ENCODE measurements at places on chromosomes 16 and 17.
A peak's percentile ranks its signal among the peaks of the same experiment; 100 is the strongest.

- peak; percentile 37 for DNase-seq
These were observed 5.2 kb downstream of the AXIN2 start for GRCh38 chr17:65556014-65556909.

DNA sequence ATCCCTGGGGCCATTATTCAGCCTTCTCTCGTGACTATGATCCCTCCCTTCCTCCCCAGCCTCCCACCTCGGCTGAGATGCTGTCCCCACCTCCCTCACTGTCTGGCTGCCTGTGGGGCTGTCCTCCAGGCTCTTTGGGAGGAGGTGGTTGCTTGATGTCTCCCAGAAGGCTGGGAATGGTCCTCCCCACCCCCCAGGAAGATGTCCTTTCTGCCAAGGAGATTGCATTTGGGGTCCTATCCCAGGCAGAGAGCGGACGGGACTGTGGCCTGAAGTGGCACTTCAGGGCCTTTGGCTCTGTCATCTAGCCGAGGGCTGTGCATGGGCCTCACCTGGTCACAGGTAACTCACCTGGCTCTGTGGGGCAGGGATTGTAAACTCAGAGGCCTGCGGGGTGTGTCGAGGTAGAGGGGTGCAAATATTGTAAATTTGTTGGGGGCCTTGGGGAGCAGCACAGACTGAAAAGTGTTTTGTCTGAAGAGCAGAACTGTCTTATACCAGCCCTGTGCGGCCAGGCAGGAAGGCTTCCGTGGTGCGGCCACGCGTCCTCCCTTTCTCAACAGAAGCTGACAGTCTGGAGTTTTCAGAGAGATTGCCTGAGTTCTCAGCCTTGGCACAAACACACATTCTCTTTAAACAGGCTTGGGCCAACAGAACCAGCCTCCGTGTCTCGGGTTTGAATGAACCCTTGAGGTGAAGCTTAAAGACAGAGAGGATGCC, 177.9 kb downstream of the SEC14L1 start:
- peak; percentile 57 for DNase-seq

DNA sequence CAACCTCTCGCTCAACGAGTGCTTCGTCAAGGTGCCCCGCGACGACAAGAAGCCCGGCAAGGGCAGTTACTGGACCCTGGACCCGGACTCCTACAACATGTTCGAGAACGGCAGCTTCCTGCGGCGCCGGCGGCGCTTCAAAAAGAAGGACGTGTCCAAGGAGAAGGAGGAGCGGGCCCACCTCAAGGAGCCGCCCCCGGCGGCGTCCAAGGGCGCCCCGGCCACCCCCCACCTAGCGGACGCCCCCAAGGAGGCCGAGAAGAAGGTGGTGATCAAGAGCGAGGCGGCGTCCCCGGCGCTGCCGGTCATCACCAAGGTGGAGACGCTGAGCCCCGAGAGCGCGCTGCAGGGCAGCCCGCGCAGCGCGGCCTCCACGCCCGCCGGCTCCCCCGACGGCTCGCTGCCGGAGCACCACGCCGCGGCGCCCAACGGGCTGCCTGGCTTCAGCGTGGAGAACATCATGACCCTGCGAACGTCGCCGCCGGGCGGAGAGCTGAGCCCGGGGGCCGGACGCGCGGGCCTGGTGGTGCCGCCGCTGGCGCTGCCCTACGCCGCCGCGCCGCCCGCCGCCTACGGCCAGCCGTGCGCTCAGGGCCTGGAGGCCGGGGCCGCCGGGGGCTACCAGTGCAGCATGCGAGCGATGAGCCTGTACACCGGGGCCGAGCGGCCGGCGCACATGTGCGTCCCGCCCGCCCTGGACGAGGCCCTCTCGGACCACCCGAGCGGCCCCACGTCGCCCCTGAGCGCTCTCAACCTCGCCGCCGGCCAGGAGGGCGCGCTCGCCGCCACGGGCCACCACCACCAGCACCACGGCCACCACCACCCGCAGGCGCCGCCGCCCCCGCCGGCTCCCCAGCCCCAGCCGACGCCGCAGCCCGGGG, 1.3 kb downstream of the FOXC2 start:
- DNase-seq = no peak

GRCh38 chr16:75343286-75343685, 90.0 kb downstream of the CFDP1 start:
- DNase-seq = no peak

GRCh38 chr16:75322740-75323139, 71.3 kb upstream of the BCAR1 start:
- DNase-seq = no peak

DNA sequence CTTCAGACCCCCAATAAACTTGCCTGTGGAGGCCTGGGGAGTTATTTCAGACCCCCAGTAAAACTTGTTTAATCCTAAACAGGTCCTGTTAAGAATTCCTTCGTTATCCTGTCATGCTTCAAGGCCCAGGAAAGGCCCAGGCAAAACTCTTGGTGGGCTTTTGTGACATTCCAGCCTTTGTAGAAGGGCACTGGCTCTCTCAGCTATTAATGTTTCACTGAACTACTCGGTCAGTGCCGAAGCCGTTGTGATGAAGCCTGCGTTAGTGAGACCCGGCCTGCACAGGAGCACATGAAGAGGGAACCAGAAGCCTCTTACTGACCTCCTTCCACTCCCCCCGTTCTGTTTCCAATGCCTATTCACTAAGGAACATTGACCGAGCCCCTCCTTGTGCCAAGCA, 47.4 kb upstream of the PLCG2 start:
- DNase-seq = no peak

- no peak for DNase-seq
These were observed 23.4 kb downstream of the ACSM1 start for GRCh38 chr16:20673882-20674683.

GRCh38 chr17:52383493-52384100, 225.1 kb upstream of the CA10 start:
- DNase-seq = no peak

- no peak for DNase-seq
These were observed 1.0 kb upstream of the ALG1 start for GRCh38 chr16:5070431-5071186.

DNA sequence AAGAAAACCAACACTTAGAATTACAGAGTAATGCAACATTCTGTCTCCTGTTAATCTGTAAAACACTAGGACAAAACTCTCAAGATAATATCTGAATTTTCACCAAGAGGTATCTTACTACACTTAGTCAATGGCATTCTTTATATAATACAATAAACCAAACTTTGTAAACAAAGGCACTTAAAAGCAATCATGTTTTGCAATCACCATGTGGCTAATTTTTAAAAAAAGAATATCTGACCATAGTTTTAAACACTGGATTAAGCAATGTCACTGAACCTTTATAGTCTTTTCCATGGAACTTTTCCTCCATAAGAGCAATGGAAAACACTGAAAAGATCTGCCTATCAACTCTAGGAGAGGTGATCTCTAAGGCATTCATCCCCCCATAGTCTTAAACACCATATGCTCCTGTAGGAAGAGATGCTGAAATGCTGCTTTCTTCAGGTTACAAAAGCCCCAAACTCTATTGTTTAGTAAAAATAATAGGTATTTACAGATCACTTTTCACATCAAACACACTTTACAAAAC, 144.2 kb upstream of the CORO6 start:
- DNase-seq = no peak

DNA sequence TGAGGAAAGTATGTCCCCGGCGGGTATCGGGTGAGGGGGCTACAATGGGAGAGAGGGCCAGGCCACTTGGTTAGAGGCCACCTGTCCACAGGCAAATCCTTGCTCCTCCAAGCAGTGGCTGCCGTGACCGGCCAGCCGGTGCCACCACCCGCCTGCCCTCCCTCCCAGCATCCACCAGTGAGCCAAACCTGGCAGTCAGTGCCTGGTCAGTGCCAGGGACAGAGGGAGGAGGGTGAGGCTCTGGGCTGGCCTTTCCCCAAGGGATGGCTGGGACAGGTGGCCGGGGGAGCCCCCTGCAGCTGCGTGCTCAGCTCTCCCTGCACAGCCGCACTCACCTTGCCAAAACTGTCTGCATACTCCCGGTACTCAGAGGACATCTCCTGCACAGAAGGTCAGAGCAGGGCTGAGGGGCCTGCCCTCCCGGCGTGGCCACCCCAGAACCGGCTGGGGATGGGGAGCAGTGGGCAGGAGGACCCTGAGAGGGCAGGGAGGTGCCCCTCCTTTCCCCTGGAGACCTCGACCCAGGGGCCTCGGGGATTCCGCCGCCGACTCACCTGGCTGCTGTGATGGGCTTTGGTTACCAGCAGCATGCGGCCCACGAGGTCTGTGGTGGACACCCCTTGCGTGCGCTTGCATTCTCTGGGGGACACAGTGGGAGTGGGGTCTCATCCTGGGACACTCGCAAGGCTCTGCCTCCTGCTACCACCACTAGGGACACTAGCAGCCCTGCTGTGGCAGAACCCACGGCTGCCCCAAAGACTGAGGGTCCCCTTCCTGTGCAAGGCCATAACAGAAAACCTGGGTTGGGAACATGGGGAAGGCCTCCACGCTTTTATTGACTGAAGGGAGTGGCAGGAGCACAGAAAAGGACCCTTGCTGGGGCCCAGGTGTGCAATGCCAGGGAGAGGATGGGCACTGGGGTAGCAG, 3.7 kb downstream of the PCYT2 start:
- no peak for DNase-seq

DNA sequence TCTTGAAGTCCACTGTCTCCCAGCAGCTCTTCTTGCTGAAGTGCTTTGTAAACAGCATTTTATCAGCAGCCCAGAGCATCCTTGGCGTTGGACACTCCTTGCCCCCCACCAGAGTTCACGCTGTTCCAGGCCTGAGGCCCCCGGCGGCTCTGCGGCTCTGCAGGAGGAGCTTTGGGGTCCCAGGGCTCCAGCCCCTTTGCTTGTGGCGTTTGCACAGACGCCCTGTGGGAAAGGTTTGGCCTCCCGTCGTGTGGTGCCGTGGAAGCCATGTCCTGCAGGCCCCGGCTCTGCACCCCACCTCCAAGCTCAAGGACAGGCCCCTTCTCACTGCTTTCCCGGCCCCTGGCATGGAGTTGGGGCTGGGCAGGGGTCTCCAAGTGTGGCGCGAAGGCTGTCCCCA, 14.1 kb downstream of the METRNL start:
- no peak for DNase-seq

DNA sequence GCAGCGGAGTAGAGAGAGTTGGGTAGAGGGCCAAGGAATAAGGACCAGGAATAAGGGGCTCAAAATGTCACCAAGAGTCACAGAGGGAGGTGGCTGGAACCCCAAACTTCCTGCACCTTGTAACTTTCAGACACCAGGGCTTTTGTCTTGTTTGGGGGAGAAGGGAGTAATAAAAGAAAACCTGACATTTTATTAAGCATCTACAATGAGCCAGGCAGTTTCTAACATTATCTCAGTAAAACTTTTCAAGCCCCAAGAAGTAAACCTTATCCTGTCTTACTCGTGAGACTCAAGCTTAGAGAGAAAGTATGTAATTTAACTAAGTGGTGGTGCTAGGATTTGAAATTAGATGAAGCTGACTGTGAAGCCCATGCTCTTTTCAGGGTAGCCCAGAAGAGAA, 848 bp upstream of the MTMR4 start:
- no peak for DNase-seq

DNA sequence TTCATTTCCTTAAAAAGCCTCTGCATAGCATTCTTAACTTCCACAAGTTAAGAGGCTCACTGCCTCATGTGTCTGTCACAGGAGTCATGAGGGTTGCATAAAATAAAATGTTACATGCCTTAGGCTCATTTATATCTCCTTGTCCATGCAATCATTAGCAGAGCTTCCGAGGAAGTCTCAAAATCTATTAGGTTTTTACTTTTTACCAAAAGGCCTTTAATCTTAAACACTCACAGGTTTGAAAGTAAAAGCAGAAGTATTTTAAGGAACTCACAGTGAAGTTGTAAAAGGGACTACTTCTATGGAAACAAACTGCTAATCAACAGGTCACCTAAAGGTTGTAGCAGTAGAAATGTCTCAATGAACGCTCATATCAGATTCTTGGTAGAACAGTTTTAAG, 5.2 kb upstream of the ATP6V0A1 start:
- DNase-seq = peak; percentile 75

GRCh38 chr16:11200592-11200991, 55.4 kb downstream of the SOCS1 start:
- no peak for DNase-seq

DNA sequence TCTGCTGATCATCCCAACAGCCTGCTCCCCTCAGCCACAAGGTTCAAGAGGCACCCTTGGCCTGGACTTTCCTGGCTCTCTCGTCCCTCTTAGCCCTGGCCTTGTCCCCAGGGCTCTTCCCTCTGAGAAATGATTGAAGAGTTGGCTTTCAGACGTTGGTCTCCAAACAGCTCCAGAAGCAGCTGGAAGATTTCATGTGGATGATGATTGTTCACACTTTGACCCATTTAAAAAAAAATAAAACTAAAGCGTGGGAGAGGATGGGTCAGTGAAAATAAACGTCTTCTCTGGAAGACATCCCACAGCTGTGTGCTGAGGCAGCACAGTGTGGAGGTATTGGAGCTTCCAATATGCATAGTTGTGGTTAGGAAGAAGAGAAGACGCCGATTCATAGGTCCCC, 54.7 kb upstream of the CDH11 start:
- DNase-seq = no peak

DNA sequence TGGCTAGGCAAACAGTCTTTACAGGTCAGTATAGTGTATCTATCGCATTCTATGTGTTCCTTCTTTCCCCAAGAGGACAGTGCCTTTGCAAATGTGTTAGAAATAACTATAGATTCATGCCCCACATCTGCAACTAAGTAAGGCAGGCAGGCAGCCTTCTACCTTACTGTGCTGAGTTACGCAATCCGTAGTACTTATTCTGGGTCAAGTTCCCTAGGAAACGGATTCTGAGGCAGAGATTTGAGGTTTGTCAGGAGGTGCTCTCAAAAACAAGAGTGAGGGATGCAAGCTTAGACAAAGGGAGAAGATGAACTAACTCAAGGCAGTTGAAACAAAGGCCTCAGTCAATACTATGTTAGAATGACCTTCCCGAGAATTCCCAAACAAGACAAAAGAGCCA, 12.7 kb upstream of the ANKFY1 start:
- no peak for DNase-seq

Measured in CD14-positive monocyte (primary cell).